CMK (cell line): ENCODE measurements at places on chromosomes 3 and 15.

DNA sequence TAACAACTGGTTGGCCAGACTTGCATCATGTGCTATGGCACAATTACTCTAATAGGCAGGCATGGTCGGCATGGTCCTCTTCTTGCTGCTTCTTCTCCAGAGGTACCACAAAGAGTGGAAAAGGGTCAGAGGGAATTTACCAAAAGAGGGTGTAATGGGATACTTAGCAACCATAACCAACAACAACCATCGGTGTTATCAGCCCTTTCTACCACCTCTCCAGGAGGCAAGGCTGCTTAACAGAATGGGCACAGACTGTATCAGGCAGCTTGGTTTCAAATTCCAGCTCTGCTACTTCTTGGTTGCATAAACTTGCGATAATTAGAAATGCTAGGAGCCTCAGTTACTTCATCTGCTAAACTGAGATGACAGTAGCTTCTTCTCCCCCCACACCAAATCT, 284.6 kb upstream of the CRBN start:
- DNase-seq, result no peak

- no peak for DNase-seq
These were observed 30.8 kb downstream of the CMSS1 start for GRCh38 chr3:99848433-99848832.

- no peak for DNase-seq
These were observed 3.2 kb downstream of the GLYCTK start for GRCh38 chr3:52290596-52291507.

DNA sequence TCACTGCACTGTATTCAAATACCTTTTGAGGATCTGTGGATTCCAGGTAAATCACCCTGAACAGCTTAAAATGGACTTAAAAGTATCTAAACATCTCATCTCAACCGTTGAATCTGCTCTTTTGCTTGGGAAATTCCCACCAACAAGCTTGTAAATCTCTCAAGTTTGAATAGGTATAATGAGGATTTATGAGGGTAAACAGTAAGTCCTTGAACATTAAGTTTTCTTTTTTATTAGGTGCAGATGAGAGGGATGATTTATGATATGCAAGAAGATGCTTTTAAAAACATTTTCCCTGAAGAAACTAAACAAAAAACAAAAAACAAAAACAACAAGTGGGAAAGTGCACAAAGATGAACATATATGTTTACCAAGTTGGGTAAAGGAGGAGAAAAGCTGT, 290.6 kb downstream of the ROBO1 start:
- no peak for DNase-seq

GRCh38 chr3:5314897-5315296, 127.4 kb downstream of the EDEM1 start:
- DNase-seq, result no peak

GRCh38 chr15:76333309-76333708, 3.3 kb upstream of the ISL2 start:
- no peak for DNase-seq

DNA sequence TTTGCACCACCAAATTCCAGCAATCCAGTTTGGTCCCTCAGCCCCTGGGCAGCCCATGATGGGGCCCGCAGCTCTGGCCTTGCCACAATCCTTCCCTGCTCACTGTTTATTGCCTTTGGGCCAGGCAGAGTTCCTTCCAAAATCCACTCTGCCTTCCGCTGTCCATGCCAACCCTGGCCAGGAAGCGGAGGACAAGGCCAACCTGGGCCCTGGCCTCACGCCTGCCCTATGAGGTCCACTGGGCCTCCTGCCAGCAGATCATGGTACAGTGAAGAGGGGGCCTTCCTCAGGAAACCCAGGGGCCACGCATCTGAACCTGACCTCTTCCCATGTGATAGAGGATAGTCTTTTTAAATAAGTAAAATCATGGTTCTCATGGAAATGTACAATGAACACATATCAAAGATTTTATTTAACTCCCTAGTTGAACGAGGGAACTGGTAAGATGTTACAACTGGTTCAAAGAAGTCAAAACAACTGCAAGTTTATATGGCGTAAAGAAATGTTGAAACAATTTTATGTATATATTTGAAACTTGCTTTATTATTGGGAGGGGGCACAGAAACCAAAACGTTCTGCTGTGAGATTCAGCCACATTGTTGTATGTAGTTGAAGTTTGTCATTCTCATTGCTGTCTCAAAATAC, 95.8 kb upstream of the TNFAIP8L3 start:
- DNase-seq, result no peak

- no peak for DNase-seq
These were observed 35.8 kb downstream of the SLCO3A1 start for GRCh38 chr15:91889111-91889815.

DNA sequence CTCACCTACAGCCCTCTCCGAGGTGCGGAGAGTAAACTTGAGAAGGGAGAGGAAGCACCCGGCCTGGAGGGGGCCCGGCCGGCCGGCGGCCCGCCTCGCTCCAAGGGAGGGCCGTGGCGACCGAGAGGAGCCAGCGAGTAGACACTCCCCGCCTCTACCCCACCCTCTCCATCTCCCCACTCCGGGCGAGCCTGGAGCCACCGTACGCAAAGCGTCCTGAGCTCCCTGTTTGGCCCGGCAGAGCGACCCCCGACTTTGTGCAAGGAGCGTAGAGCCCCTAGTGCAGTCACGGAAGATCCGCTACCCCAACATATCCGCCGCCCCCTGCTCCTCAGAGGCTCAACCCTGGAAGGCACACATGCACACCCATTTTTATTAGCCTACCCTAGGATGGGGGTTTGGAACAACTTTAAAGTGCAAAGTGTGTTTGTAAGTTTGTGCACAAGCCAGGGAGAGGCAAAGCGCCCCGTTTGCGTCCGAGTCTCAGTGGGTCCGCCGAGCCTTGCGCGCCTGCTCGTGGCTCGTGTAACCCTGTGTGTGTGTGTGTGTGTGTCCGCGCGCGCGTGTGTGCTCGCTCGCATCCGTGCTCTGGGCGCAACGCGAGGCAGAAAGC, 508 bp upstream of the SMAD6 start:
- DNase-seq, result no peak

DNA sequence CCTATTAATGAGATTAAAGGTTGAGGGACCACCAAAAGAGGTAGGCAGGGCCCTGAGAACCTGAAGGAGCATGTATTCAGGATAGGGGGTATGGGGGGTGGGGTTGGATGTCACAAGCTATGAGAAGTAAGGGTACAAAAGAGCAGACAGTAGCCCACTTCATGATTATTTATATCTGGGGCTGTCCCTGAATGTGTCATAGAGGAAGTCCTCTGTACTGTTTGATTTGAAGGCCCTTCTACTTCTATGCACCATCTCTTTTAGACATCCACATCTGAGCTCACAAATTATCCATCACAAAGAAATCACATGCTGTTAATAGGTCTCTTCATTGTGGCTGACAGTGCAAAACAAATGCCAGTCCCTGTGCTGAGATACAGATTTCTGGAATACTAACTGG, 68.6 kb downstream of the FHIT start:
- DNase-seq, result no peak

GRCh38 chr15:83081256-83082014, 14.4 kb upstream of the BTBD1 start:
- DNase-seq, result no peak
